ENCODE measurements at places on chromosomes 11 and 22. TPM values are rescaled to one million over a fixed set of nuclear protein-coding genes. Genes with fewer than 3 reads are reported as not detected.

GRCh38 chr22:47656806-47657205, 894.4 kb downstream of the TBC1D22A start:
- no peak for DNase-seq

DNA sequence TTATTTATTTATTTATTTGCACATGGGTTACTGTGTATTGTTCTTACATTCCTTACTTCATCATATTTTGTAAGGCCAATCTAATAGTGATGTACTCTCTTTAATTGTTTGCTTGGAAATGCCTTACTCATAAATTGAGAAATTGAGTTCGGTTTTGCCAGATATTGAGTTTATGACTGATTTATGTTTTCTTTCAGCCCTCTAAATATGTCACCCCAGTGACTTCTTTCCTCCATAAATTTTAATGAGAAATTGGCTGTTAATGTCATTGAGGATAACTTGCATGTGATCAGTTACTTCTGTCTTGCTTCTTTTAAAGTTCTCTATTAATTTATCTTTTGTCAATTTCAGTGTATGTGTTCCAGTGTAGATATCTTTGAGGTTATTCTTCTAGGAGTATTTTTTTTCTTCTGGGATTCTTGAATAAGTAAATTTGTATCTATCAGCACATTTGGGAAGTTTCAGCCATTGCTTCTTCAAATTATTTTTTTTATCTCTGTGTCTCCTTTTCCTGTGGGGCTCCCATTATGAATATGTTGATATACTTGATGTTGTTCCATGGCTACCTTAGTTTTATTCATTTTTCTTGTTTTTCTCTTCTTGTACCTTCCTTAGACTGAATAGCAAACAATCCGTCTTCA, 47.8 kb downstream of the XKR3 start:
- no peak for DNase-seq

GRCh38 chr22:48821727-48822126, 1005.9 kb downstream of the BRD1 start:
- no peak for DNase-seq

EIF4ENIF1 gene
- total RNA-seq: 44.1 TPM

Data from activated T-cell treated with anti-CD3 and anti-CD28 coated beads, Interleukin-2, amount 50 U/mL, for 4 hours (primary cell).